K562 (cell line): ENCODE measurements at places on chromosomes 3 and 15. TPM values are rescaled to one million over a fixed set of nuclear protein-coding genes. Genes with fewer than 3 reads are reported as not detected.

DNA sequence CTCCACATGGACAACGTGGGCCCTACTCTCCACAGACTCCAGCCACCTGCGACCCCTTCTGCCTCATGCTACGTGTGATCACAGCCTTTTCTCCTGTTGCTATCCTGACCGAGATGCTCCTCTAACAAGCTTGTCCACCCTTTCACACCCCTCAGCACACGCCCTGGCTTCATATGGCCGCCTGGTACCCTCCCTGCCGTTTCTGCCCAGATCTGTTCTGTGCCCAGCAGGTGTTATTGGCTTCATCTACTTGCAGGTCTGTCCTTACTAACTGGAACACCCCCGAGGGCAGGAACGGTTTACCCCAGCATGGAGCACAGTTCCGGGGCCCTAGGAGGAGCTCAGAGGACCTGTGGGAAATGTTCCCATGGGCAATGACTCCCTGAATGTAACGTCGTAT, 9.9 kb downstream of the CHAC1 start:
- DNase-seq: no peak

Gene PLSCR5
- not detected in 2 replicates for total RNA-seq

GRCh38 chr15:65476903-65477302, 40.6 kb downstream of the DPP8 start:
- no peak for DNase-seq

DNA sequence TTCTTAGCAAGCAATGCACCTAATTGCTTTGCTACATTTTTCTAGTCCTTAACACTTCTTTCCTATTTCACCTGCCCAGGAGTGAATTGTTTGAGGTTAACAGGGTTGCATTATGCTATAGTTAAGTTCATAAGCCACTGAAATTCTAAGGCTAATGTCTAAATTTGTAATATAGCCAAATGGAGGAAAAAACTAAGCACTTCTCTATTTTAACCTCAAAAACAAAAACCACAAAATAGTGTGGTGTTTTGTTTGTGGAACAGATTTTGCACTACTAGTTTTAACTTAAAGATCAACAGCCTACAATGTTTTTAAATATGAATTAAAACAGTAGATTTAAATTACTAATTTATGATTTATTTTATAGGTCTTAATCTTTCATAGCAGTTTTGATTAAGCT, 5.5 kb downstream of the ATOSA start:
- no peak for DNase-seq

Gene PLA2G4E
- not detected in 2 replicates for total RNA-seq

GRCh38 chr3:151660885-151661284, 72.8 kb upstream of the AADACL2 start:
- no peak for DNase-seq

Gene REC114
- 0.20 TPM in 1 of 2 replicates, not detected in the other for total RNA-seq

- no peak for DNase-seq
These were observed 244.4 kb downstream of the SOX2 start for GRCh38 chr3:181956122-181956521.

Gene IQCF5
- total RNA-seq: not detected in 2 replicates

Gene ALDH1L1
- 0.60 and 1.5 TPM in 2 replicates for total RNA-seq

GRCh38 chr3:14423197-14423743, 20.9 kb downstream of the SLC6A6 start:
- DNase-seq: no peak

- no peak for DNase-seq
These were observed 682.1 kb upstream of the CFAP20DC start for GRCh38 chr3:59731943-59732342.

GRCh38 chr3:71328926-71329325, 254.6 kb downstream of the FOXP1 start:
- DNase-seq: no peak

DNA sequence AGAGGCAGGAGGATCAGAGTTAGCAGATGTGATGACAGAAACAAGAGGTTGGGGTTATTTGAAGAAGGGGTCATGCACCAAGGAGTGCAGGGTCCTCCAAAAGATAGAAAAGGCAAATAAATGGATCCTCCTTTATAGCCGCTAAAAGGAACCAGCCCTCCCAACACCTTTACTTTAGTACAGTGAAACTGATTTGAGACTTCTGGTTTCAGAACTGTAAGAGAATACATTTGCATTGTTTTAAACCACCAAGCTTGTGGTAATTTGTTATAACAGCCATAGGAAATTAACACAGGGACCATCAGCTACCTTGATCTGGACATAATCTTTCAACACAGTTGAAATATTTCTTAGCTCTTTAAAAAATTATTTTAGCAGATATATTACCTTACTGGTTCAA, 166.6 kb downstream of the TIGIT start:
- no peak for DNase-seq

Gene SYNPR
- total RNA-seq: not detected in 2 replicates

DNA sequence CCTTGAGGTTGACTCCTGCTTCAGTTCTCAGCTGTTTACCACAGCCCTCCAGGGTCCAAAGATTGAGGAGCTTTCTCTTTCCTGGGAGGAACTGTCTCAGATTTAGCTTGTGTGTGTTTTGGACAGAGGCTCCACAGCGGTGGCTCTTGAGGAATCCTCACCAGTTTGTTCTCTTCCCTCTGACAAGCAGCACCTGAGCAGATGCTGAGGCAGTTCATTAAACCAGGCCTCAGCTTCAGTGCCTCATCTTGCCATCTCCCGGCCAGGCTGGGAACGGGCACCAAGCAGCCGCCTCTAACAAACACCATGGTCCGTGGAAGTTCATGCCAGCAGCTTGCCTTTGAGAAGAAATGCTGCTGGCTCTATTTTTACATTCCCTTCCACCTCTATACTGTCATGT, 25.8 kb upstream of the TIMP4 start:
- DNase-seq: no peak

DNA sequence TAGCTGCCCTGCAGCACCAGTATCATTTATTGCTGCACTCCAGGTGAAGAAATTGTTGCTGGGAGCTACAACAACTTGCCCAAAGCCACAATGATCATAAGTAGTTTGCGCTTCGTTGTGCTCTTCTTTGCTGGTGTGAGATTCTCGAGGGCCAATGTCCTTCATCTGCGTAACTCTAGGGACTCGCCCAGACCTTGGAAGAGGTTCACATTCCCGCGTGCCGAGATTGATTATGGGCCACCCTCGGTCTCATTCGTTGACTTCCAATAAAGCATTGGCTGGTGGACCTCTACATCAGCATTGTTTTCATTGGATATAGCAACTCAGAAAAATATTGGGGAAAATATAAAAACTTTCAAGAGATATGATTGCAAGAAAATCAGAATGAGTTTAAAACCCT, 423 bp upstream of the PHLDB2 start:
- no peak for DNase-seq

- no peak for DNase-seq
These were observed 724.9 kb upstream of the ARRDC4 start for GRCh38 chr15:97235611-97235985.

DNA sequence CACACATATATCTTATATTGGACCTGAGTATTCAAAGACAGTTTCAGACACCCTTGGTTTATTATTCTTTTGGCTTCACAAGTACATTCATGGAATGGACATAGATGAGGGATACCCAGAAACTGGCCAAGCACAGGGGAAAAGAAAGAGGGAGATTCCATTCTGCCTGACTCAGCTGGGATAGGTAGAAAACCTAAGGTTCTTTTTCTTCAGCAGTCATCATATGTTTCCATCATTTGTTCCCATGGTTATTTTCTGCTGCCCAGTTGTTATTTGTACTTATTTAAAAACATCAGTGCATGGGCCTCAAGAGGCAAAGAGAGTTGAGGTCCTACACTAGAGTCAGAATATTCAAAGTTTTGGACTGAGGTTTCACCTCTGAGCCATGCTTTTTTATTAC, 91.8 kb downstream of the FILIP1L start:
- DNase-seq: no peak

Gene MAP1A
- total RNA-seq: 18.6 and 20.3 TPM in 2 replicates
